ENCODE measurements at places on chromosomes 1 and 21. TPM values are rescaled to one million over a fixed set of nuclear protein-coding genes. Genes with fewer than 3 reads are reported as not detected.

SLC30A2 gene
- not detected for total RNA-seq

SPRR3 gene
- total RNA-seq, result not detected

CFAP141 gene
- total RNA-seq, result not detected

MIS18A gene
- total RNA-seq, result 36.1 TPM

- no peak for DNase-seq
Observed at GRCh38 chr1:165383067-165383466, 26.6 kb upstream of the LMX1A start.

DNA sequence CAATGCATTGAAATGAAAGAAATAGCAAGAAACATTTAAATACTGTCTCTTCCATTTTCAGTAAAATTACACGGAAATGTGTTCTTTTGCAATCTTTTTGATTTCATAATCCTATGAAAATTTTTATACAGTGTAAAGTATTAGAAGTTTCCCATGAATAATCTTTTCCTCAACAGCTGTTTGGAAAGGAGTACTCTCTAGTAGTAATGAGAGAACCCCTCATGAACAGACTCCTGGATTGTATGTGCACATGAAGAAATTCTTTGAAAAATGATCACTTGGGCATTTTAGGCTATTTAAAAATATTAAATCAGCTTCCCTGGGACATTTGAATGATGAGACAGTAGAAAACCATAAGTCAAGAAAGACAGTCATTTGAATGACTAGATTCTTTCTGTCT lies 64.4 kb downstream of the LHX9 start:
- no peak for DNase-seq

DNA sequence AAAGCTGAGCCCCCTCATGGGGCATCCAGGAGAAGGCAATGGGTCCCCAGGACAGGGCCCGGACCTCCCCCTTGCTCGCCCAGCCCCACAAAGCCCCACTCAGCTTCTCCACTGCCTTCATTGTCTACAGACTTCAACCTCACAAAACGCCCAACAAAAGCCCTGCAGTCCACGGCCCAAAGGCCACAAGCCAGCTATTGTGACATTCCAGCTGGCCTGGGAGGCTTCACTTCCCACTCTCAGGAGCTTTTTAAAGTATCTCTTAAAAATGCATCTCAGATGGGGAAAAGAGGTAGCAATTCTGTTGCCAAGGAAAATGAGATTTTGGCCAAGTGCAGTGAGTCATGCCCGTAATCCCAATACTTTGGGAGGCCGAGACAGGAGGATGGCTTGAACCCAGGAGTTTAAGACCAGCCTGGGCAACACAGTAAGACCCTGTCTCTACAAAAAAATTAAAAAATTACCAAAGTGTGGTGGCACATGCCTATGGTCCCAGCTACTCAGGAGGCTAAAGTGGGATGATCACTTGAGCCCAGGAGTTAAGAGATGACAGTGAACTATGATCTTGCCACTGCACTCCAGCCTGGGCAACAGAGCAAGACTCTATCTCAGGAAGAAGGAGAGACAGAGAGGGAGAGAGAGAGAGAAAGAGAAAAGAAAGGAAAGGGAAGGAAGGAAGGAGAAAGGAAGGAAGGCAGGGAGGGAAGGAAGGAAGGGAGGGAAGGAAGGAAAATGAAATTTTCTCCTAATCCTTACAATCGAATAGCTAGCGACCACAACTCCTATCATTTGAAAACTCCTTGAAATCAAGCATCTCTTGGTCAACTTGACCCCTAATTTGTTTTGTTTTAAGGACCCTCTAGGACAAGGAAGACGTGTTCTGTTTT lies 31.4 kb upstream of the TARDBP start:
- no peak for DNase-seq

GRCh38 chr1:221576268-221576667 lies 165.6 kb downstream of the DUSP10 start:
- DNase-seq, result no peak

GRCh38 chr1:167057241-167057688 lies 32.9 kb downstream of the GPA33 start:
- DNase-seq, result peak; percentile 65

DNA sequence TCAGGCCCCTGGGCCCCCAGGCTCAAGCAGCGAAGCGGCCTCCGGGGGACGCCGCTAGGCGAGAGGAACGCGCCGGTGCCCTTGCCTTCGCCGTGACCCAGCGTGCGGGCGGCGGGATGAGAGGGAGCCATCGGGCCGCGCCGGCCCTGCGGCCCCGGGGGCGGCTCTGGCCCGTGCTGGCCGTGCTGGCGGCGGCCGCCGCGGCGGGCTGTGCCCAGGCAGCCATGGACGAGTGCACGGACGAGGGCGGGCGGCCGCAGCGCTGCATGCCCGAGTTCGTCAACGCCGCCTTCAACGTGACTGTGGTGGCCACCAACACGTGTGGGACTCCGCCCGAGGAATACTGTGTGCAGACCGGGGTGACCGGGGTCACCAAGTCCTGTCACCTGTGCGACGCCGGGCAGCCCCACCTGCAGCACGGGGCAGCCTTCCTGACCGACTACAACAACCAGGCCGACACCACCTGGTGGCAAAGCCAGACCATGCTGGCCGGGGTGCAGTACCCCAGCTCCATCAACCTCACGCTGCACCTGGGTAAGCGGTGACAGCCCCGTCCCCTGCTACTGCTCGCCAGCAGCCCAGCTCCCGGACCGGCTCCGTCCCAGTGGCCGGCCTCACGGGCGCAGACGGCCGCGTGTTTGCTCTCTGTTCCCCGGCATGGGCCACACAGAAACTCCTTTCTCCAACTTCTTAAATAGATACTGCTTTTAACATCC lies 539 bp downstream of the LAMC1 start:
- DNase-seq, result peak; percentile 52

DNA sequence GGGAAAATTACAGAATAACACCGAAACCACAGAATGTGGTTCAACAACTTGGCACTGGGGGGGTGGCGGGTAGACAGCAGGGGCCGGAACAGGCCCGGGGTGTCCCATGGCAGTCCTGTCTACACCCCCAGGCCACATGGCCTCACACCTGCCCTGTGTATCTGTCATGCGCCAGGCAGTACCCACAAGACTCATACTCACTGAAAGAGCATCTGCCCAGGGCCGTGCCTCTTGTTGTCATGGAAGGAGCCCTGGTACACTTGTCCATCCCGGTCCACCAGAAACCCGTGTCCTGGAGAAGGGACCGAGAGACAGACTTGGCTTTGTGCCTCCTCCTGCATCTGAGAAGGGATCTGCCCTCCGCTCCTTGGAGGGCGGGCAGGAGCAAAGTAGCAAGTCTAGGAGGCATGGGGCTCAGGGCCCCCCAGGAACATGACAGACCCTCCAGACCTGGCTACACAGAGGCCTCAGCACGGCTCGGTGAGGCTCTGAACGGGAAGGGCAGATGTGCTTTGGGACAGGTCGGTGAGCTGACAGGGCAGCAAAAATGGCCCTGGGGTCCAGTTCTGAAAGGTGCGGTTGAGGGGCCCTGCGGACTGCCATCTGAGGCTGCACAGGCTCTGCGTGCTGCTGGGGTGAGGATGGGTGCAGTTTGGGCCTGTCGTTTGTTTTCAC lies 5.6 kb downstream of the MORN1 start:
- no peak for DNase-seq

DNA sequence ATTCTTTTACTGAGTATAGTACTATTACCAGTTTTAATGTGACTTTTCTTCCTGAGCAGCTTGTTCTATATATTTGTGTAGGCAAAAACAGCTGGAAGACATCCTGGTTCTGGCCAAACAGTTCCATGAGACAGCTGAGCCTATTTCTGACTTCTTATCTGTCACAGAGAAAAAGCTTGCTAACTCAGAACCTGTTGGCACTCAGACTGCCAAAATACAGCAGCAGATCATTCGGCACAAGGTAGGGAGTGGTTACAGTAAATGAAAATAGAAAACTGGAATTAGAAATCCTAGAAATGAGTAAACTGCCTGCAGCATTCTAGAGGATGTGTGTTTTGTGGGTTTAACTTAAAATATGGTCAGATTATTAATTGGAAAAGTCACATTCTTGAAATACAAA lies 64.1 kb upstream of the BMP8A start:
- DNase-seq, result no peak

DNA sequence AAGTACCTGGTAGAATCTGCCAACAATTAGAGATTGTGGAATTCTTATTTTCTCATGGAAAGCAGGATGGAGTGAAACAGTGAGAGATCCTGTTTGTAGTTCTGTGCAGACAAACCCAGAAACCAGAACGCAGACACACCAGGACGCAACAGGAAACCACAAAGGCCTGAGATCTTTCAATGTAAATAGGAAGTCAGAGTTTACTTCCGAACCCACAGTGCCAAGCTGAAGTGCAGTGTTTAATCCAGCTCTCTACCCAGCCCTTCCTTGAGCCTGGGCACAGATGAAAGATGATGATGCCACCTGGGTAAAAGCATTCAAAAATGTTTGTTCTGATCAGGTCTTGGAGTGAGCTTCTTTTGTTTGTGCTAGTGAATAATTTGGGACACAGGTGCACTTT lies 244.2 kb upstream of the HOOK1 start:
- DNase-seq, result peak; percentile 38

GRCh38 chr1:211643324-211644212 lies 31.9 kb downstream of the NEK2 start:
- DNase-seq, result peak; percentile 23

DNA sequence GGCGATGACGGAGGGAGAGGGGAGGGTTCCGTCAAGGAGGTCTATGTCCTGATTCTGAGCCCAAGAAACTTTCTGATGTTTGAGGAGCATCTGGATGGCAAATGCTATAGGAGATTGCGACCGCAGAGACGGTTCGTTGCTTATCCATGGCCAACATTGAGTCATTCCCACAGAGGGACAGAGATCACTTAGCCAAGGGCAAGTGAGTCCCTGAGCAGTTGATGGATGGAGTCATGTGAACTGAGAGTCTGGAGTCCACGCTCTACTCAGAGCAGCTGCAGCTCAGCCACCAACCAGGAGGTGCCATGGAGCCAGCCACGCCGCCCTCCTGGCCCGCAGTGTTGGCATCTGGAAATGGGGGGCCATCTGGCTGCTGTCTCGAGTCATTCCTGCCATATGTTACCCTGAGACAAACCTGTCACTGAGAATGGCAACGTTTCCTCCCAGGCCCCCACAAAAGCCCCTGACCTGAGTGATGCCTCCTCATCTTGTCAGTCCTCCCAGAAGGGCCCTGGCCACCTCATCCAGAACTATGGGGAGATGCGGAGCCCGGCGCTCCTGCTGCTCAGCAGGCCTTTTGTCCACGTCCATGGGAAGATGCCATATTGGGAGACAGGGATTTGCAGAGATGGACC lies 58.6 kb downstream of the ATP5PO start:
- no peak for DNase-seq

DNA sequence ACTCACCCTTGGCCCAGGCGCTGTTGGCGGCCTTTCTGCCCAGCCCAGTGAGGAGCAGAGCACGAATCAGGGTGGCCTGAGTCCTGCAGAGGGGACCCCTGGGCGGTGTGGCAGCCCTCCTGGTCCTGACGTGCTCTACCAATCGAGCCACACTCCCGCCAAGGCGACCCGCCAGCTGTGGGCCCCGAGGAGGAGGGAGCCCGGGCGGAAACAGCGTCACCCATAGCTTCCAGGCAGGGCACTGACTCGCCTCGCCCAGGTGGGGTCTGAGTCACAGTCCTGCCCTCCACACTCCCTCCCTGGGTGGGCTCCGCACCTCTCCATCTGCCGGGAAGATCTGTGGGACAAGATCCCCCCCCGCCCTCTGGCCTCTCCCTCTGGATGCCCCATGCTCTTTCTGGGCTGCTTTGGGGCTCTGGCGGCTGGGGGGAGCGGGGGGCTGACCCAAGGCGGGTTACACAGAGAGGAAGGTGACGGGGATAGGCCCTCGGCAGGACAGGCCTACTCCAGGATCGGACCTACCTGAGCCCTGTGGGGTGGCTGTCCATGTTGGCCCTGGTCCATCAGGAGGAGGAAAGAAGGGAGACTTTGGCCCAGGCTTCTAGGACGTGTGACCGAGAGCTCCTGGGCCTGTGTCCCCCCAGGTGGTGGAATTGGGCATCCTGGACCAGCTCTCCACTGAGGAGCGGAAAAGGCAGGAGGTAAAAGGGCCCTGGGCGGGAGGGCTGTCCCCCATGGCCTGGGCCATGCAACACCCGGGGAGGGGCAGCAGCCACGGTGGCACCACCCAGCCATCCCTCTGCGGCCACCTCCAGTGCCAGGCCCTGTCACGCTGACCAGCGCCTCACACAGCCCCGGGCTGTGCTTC lies 14.0 kb downstream of the ARHGEF16 start:
- DNase-seq, result no peak

GRCh38 chr1:8516793-8517556 lies 199.1 kb downstream of the SLC45A1 start:
- DNase-seq, result peak; percentile 56

GRCh38 chr1:96558635-96559034 lies 162.9 kb upstream of the PTBP2 start:
- DNase-seq, result no peak

GRCh38 chr1:4792565-4792964 lies 138.2 kb downstream of the AJAP1 start:
- DNase-seq, result no peak

DNA sequence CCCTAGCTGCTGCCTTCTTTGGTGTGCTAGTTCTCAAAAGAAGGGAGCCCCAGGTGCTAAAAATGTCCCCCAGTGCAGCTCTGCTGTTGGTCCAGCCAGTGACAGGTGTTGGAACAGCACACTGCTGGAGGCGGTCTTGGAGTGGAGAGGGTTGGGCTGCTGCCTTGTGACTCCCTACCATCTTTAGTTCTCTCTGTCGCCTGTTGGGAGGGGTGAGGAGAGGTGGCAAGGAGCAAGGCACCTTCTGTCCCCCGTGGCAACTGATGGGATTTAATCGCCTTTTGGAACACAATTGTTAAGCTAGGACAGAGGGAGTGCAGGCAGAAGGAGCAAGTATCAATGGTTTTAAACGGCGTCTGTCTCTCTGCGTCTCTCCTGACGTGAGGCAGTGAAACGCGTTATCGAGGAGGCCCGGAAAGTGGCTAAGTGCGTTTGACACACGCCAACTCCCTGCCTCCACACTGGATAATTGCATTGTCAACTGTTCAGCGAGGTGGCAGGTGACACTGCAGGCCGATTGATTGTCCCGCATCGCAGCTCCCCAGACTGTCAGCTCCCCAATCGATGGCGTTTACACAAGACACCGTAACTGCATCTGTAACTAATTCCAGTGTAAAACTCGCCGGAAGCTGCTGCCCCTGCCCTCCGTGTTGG lies 34.0 kb downstream of the TMEM53 start:
- no peak for DNase-seq

DNA sequence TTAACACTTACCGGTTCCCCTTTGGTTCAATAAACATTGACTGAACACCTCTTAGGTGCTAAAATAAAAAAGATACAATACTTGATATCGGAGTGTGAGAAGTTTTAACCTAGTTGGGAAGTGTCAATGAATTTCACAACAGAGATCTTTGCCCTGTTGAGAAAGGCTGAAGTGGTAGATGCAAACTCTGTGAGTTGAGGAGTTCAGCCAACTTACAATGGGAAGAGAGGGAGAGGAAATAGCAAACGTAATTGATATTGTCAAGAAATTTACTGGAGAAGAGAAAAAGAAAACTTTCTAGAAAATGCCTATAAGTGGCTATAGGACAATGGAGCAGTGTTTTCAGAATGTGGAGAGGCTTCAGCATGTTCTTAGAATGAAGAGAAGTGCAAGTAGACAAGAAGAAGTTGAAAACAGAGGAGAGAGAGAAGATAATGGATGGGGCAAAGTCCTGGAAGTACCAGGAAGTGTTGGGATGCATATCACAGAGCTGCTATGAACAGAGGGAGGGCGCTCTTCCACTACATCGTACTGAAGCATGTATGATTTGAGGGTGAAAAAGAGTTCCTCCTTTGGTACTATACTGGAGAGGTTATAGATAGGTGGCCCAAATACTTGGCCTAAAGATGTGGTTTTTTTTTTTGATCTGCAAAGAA lies 48.9 kb downstream of the MEF2D start:
- no peak for DNase-seq

All from activated CD4-positive, alpha-beta memory T cell treated with anti-CD3 and anti-CD28 coated beads for 36 hours (primary cell).